Endothelial cell (in vitro differentiated cells): ENCODE measurements at places on chromosomes 12 and 14. TPM values are rescaled to one million over a fixed set of nuclear protein-coding genes. Genes with fewer than 3 reads are reported as not detected.

GRCh38 chr12:75646329-75647210 lies 135.2 kb upstream of the KRR1 start:
- H3K27ac ChIP-seq: no peak overlapping the region
- no peaks in the 10 kb centered on the region for H3K4me1 ChIP-seq
- no peak for DNase-seq
- no peaks in the 10 kb centered on the region for H3K27me3 ChIP-seq
- no peaks in the 10 kb centered on the region for H3K36me3 ChIP-seq
- no peak overlapping the region for H3K4me3 ChIP-seq

GRCh38 chr14:31886156-31886835 lies 190.8 kb upstream of the ARHGAP5 start:
- H3K4me3 ChIP-seq: no peak overlapping the region
- H3K27me3 ChIP-seq: no peaks in the 10 kb centered on the region
- no peak for DNase-seq
- H3K4me1 ChIP-seq: peaks cover 5% of the 10 kb centered on the region
- no peak overlapping the region for H3K27ac ChIP-seq

The KCNH3 gene
- total RNA-seq: 0.15 TPM

DNA sequence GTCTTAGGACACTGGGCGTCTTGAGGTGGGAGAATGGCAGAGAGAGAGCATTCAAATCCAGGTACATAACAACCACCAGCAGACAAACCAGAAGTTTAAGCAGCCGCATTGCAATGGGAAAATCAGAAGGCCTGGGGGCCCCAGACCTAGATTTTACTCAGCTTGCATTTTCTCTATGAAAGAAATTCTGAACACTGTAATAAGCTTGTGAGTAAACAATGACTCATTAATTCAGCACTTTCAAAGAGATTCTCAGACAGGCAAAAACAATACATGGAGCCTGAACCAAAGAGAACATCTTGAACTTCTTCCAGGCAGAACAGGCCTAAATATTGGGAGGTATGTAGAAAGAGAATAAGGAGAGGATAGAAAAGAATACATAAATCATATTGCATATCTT lies 69.8 kb upstream of the IFNG-AS1 start:
- no peaks in the 10 kb centered on the region for H3K36me3 ChIP-seq
- peaks cover 3% of the 10 kb centered on the region for H3K27me3 ChIP-seq
- no peak overlapping the region for H3K27ac ChIP-seq
- no peak for DNase-seq
- H3K4me3 ChIP-seq: no peak overlapping the region
- H3K4me1 ChIP-seq: peaks cover 10% of the 10 kb centered on the region

DNA sequence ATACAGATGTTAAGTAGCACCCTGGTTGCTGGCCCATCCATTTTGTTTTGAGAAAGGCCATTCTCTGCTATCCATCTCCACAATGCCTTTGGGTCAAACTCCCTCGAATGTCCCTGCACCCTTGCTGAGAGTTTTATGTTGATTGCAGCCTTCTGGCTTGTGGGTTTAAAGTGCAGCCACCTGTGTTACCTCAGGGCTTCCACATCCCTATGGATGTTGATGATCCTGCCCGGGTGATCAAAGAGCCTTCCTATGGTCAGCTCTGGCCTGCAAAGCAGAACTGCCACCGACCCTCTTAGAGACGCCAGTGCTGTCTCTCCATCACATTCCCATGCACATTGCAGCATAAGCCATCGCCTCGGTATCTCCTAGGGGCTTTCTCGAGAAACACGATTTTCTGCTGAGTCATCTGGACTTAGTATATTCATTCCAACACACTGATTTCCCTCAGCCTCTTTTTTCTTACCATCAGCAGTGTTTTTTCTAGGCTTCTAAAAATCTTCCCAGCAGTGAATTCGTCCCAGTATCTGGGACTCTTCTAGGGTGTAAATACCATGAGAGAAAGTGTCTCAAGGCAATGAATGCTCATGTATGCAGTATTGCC lies 585.7 kb upstream of the TMEM132C start:
- no peaks in the 10 kb centered on the region for H3K4me1 ChIP-seq
- H3K36me3 ChIP-seq: peaks cover 12% of the 10 kb centered on the region
- H3K4me3 ChIP-seq: no peak overlapping the region
- no peak overlapping the region for H3K27ac ChIP-seq

- no peak overlapping the region for H3K27ac ChIP-seq
- H3K27me3 ChIP-seq: peaks cover 3% of the 10 kb centered on the region
- no peak for DNase-seq
- no peaks in the 10 kb centered on the region for H3K36me3 ChIP-seq
These were observed 13.0 kb upstream of the TPCN1 start for GRCh38 chr12:113208041-113208934.

The CCDC196 gene
- total RNA-seq: not detected

The SLCO1B3 gene
- not detected for total RNA-seq

The DIP2B gene
- 45.1 TPM for total RNA-seq

DNA sequence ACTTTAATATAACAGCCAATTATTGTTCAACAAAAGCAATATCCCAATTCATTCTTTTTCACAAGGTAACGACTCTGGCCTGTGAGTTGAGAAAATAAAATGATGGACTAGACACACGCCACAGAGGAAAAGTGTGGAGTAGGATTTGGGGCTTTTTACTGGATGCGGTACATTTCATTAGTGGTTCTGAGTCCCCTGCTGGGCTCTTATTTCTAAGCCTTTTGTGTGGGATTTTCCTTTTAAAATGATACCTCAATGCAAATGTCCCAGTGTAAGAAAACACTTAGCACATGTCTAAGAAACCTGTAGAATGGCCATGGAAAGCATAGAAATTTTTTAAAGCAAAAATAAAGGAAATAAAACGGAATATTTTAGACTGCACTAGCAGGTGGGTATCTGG lies 73.4 kb downstream of the C12orf42 start:
- H3K27me3 ChIP-seq: no peaks in the 10 kb centered on the region
- H3K27ac ChIP-seq: no peak overlapping the region
- no peaks in the 10 kb centered on the region for H3K4me1 ChIP-seq

The DCN gene
- total RNA-seq: not detected

DNA sequence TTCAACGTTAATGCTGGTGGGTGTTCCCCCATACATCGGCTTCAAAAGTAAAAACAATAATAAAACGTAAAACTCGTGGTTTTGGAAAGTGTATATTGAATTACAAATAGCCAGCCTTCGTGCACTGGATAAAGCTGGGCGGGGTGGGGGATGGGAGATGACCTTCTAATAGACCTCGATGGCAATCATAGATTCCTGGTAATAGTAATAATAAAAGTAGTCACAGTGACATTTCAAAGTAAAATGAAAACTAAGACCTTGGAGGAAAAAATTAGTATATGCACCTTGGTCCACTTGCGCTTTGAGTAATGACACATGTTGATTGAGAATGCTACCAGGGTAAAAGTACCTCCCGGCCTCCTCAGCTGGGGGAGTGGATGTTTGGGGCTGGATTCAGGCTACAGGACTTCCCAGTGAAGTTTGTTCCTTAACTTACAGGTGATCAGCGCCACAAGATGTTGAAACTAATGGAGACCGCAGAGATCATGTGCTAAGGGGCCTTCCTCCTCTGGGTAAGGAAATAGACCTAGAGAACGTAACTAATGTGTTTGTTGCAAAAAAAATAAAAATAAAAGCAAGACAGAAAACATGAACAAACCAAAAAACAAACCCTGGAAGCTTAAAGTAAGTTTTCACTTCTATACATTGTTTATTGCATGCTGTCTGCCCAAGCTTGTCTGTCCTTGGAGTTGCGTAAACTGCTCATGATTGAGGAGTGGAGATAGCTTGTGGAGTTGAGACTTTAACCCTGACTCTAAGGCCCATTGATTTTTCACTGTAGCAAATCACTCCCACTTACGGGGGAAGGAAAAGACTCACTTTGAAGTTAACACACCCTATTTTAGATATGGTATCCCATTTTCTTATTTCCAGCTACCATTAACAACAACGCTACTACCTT lies 907 bp upstream of the LRIG3 start:
- H3K36me3 ChIP-seq: peaks cover 5% of the 10 kb centered on the region
- peaks cover 7% of the 10 kb centered on the region for H3K27me3 ChIP-seq
- no peak overlapping the region for H3K27ac ChIP-seq
- H3K4me3 ChIP-seq: peak overlapping the region; percentile 97
- no peak for DNase-seq
- peaks cover 54% of the 10 kb centered on the region for H3K4me1 ChIP-seq

- H3K4me1 ChIP-seq: no peaks in the 10 kb centered on the region
- no peaks in the 10 kb centered on the region for H3K36me3 ChIP-seq
- no peak for DNase-seq
These were observed 83.6 kb upstream of the PMCH start for GRCh38 chr12:102281231-102281630.

The MORN3 gene
- 1.2 TPM for total RNA-seq

The TAS2R10 gene
- 0.87 TPM for total RNA-seq

- H3K4me3 ChIP-seq: no peak overlapping the region
- H3K27me3 ChIP-seq: no peaks in the 10 kb centered on the region
- H3K27ac ChIP-seq: no peak overlapping the region
- no peaks in the 10 kb centered on the region for H3K36me3 ChIP-seq
These were observed 1100.7 kb downstream of the TRHDE start for GRCh38 chr12:73372856-73373255.

The P2RX2 gene
- not detected for total RNA-seq

DNA sequence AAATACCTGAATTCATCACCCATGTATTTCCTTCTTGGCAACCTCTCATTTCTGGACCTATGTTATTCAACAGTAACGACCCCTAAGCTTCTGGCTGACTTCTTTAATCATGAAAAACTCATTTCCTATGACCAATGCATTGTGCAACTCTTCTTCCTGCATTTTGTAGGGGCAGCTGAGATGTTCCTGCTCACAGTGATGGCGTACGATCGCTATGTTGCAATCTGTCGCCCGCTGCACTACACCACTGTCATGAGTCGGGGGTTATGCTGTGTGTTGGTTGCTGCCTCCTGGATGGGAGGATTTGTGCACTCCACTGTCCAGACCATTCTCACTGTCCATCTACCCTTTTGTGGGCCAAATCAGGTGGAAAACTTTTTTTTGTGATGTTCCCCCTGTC lies 356 bp downstream of the OR4Q2 start:
- H3K27me3 ChIP-seq: peaks cover 4% of the 10 kb centered on the region
- H3K4me1 ChIP-seq: no peaks in the 10 kb centered on the region
- H3K27ac ChIP-seq: no peak overlapping the region
- DNase-seq: no peak
- no peak overlapping the region for H3K4me3 ChIP-seq

DNA sequence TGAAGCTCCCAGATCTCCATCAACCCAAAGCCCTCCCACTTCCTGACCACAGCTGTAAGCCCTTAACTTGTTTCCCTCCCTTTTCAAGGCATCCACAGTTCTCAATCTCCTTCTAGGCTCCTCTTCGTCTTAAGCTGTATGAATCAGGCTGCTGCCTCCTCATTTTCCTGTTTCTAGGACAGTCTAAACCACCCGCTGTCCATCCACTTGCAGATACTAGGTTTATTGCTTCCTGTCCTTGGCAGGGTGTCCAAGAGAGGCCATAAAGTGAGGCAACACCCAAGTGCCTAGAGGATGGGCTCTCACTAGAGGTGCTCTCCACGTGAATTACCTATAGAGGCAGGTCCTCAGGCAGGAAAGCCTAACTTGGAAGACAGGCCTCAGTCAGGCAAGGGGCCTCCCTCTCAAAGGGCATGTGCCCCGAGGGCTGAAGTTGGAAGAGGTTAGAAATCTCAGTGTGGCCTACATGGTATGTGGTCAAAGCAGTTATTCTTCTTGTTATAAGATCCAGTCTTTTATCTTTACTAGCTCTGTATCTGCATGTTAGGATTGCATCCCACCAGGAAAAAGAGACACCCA lies 8.8 kb upstream of the TMEM106C start:
- H3K4me1 ChIP-seq: no peaks in the 10 kb centered on the region
- H3K4me3 ChIP-seq: no peak overlapping the region
- no peak for DNase-seq
- peaks cover 13% of the 10 kb centered on the region for H3K36me3 ChIP-seq
- peaks cover 4% of the 10 kb centered on the region for H3K27me3 ChIP-seq
